Left cardiac atrium (tissue), 4 donors: ENCODE measurements at places on chromosomes 5 and 9.

DNA sequence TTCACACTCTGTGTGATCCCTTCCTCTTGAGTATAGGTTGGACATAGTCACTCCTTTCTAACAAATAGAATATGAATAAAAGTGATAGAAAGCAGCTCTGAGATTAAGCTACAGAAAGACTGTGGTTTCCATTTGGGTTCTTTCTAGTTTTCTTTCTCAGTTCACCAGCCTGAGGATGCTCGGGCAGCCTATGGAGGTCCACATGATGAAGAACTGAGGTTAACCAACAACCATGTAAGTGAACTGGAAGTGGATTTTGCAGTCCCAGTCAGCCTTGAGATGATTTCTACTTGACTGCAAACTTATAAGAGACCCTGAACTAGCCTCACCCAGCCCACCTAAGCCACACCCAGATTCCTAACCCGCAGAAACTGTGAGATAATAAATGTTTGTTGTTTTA is 10.1 kb upstream of the FOXE1 start:
- no peak for DNase-seq

- DNase-seq = no peak
Observed at GRCh38 chr5:73958037-73958436, 332.0 kb downstream of the ARHGEF28 start.

DNA sequence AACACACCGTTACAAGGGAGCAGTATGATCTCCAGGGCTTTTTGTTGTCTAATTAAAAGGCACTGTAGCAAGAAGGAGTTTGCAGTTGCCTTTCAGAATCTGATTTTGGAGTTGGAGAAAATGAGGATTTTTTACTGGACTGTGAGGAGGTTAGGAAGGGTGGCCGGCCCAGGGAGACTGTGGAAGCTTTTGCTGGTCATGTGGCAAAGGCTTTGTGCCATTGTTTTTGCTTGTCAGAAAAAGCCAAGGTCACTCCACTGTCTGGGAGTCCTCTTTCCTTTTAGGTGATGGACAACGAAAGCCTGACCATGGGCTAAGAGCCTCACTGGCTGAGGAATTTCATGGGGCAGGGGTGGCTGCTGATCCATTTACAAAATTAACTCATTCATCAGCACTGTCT is 10.3 kb upstream of the WHRN start:
- DNase-seq = no peak

DNA sequence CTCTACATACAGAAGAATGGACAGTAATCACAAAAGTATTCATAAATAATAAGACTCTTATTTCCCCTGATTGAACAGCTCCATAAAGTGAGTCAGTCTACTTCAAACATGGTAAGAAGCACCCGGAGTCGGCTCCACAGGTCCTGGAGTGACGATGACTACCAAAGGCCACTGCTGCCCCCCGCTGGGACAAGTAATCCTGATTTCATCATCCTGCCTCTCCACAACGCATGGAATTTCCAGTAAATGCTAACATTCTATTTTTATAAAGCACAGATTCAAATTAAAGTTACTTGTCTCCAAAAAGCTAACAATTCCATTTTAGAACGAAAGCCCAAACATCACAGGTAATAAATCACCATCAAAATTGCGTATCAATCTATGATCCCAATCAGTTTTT is 16.2 kb downstream of the ATPSCKMT start:
- DNase-seq = no peak

- no peak for DNase-seq
Observed at GRCh38 chr5:158407824-158408195, 548.9 kb upstream of the CLINT1 start.

- DNase-seq = no peak
Observed at GRCh38 chr5:59673438-59674058, 220.0 kb downstream of the PDE4D start.

DNA sequence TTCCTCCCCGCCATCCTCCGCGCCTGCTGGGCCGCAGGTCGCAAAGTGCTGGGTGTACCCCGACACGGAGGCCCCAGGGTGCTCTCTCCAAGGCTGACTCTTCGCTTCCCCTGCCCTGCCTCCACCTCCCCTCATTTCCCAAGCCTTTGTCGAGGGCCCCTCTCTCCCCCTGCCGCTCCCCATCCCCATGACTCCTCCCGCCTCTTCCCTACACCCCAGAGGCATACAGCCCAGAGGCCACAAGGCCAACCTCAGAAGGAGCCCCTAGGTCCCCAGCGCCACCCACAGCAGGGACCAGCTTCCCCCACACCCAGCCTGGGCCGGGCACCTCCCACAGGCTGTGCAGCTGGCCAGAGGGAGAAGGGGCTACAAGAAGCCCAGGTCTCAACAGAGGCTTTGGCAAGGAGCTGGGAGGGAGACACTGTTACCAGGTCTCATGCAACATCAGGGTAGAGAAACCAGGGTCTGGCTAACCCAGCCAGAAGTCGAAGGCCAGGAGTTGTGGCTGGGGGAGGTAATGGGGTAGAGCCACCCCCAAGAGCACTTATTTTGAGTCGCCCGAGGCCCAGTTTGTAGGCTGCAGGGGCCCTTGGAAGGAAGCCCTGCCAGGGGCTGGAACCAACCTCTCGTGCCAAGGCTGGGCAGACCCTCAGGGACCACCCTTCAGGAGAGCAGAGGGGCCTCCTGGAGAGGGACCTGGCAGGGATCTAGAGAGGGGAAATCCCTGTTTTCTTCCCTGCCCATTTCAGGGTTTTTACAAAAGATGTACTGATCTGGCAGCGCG is 24.5 kb upstream of the SARDH start:
- DNase-seq = no peak

DNA sequence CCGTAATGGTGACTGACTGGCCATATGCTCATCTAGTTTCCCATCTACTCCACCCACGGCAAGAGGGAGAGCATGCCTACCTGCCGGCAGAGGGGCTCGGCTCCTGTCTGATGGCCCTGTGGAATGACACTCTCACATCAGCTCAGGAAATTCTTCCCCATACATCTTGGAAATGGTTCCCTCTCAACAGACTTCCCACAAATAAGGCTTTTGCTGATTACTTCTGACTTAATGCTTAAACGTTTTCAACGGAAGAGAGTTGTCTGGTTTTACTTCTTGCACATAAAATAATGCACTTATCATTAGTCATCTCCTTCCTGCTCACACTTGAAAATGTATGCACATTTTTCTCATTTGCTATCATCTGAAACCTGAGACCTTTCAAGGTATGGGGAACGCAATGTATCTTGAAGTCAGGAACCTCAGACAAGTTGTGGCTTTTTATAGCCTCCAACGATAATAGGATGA is 129.5 kb downstream of the TTLL11 start:
- no peak for DNase-seq

DNA sequence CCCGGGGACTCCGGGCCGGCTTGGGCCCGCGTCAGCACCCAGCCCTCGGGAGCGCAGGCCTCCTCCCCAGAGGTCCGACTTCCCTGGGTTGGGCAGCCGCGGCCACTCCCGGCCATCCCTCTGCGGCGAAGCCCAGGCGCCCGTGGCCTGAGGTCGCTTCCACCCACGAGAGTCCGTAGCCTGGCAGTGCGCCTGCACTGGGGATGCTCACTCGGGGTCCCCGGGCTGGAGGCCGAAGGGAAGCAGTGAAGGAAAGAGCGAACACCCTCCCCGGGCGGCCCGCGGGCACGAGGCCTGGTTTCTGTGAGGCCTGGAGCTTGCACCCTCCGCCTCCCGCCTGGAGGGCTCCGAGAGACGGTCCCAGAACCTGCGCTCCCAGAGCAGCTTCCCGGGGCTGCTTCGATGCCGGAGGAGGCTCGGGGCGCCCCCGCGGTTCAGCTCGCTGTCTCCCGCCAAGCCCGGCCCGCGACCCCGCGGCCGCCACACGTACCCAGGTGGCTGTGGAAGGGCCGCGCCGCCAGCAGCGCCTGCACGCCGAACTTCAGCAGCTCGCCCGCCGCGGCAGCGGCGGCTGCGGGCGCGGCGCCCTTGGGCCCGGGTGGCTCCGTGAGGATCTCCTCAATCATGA is 607 bp downstream of the BARX1 start:
- DNase-seq = no peak

DNA sequence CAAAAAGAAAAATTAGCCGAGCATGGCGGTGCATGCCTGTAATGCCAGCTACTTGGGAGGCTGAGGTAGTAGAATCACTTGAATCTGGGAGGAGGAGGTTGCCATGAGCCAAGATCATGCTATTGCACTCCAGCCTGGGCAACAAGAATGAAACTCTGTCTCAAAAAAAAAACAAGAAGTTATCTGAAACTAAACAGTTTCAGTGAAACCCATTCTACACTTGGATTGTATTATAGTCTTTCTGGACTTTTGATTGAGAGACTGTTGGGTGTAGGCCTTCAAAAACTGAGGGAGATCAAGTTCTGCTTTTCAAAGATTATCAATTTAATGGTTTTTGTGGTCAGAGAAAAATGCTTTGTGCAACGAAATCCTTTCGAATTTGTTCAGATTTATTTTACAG is 34.6 kb upstream of the SPINK5 start:
- DNase-seq = no peak

- no peak for DNase-seq
Observed at GRCh38 chr9:21684831-21685362, 117.5 kb upstream of the MTAP start.

DNA sequence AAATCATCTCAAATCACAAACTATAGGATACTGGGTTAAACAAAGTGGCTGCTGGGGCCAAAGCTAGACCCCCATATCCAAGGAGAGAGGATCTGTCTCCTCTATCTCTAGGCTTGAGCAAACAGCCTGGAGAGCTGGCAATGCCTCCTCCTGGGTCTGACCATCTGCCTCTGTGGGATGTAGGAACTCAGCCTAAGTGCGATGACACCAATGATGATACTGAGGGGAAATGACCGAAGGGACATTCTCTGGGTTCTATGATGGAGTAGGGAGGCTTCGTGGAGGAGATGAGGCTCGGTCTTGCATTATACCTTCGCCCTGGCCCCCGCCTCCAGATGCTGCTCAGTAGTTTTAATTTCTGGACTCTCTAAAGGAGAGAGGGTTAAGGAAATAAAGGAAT is 9.3 kb upstream of the SPATA24 start:
- DNase-seq = no peak

DNA sequence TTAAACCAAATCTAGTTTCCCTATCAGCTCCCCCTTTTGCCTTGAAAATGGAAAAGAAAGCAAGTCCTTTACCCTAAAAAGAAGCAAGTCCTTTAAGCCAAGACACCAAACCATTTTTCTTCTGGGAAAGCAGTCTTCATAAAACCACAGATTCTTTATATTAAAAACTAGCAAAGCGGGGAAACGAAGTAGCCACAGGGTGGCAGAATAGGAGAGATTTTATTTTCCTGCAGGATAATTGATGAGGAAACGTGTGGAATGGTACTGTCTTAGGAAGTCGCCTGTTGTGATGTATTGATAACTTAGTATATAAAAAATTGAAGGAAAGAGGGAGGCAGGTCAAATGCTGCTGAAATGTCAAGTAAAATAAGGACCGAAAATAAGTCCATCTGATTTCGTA is 41.1 kb downstream of the ZNF883 start:
- no peak for DNase-seq

GRCh38 chr5:139666551-139666950 is 18.4 kb downstream of the CXXC5 start:
- DNase-seq = no peak

DNA sequence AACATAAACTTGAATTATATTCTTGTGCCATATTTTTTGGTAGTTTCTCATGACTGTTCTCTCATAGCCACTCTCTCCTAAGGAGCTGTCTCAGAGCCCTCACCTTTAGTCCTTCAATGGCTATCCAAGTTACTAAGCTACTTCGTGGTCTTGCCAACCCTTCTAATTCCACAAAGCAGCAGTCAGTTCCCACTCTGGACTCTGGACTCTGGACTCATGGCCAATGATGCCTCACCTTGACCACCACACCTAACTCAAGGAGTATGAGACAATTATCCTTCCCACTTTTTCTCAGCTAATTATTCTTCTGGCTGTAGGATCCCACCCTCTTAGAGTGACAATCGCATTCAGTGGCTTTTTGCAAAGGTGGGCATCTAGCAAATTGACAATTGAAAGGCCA is 42.2 kb downstream of the TUSC1 start:
- DNase-seq = no peak
